Activated T-helper 17 cell treated with anti-CD3 and anti-CD28 coated beads, Interleukin-2, amount 50 U/mL, for 72 hours (primary cell): ENCODE measurements at places on chromosomes 3 and 15. TPM values are rescaled to one million over a fixed set of nuclear protein-coding genes. Genes with fewer than 3 reads are reported as not detected.

GRCh38 chr3:61181874-61182273 is 69.4 kb downstream of the FHIT start:
- peak; percentile 87 for ATAC-seq

DNA sequence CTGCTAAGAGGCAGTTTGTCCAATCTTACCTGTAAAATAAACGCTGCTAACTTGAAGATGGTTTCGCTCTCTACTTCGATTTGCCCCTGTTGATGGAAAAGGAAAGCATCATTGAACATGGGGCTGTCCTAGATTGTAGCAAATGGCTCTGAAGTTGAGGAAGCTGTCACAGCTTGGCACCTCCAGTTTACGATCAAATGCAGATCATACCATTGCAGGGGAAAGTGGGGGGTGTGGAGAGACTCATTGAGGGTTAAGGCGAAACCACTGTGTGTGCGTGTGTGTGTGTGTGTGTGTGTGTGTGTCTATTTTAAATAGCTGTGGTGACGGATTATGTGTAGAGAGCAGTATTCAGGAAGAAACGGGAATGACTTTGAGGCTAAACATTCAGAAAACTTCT is 127.6 kb upstream of the LMOD3 start:
- peak; percentile 81 for ATAC-seq

HHATL gene
- total RNA-seq: not detected

DNA sequence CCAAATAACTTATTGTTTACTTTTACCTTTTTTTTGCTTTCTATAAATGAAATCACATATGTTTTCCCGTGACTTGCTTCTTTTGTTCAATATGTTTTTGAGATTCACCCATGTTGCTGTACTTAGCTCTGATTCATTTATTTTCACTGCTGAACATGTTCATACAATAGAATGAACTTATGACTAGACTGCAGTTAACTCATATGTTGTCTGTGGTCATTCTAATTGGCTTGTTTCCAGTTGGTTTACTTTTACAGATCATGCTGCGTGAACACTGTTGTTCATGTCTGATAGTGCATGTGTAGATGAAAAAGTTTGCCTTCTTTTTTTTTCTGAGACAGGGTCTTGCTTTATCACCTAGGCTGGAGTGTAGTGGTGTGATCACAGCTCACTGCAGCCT is 31.6 kb upstream of the SV2B start:
- ATAC-seq: no peak

CADPS gene
- total RNA-seq: not detected

TNNC1 gene
- total RNA-seq: 2.0 TPM

DNA sequence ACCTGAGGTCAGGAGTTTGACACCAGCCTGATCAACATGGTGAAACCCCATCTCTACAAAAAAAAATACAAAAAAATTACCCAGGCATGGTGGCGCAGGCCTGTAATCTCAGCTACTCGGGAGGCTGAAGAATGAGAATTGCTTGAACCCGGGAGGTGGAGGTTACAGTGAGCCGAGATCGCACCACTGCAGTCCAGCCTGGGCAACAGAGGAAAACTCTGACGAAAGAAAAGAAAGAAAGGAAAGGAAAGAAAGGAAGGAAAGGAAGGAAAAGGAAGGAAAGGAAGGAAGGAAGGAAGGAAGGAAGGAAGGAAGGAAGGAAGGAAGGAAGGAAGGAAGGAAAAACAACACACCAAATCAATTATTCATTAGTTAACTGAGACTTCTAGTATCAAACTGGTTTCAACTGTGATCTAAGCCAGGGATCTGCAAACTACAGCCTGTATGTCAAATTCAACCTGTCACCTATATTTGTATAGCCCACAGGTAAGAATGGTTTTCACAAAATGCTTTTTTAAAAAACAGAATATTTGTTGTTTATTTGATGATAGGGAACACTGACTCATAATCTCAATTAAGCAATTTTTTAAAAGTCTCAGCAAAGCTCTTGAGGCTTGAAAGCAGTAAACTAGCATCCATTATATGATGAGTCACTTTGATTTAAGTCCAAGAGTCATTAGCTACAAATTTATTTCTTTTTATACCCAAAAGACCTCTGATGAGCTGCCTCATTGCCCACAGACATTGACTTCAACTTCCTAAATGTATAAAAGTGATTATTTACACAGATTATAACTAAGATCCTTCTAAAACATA is 127.6 kb downstream of the TBL1XR1 start:
- ATAC-seq: no peak

DNA sequence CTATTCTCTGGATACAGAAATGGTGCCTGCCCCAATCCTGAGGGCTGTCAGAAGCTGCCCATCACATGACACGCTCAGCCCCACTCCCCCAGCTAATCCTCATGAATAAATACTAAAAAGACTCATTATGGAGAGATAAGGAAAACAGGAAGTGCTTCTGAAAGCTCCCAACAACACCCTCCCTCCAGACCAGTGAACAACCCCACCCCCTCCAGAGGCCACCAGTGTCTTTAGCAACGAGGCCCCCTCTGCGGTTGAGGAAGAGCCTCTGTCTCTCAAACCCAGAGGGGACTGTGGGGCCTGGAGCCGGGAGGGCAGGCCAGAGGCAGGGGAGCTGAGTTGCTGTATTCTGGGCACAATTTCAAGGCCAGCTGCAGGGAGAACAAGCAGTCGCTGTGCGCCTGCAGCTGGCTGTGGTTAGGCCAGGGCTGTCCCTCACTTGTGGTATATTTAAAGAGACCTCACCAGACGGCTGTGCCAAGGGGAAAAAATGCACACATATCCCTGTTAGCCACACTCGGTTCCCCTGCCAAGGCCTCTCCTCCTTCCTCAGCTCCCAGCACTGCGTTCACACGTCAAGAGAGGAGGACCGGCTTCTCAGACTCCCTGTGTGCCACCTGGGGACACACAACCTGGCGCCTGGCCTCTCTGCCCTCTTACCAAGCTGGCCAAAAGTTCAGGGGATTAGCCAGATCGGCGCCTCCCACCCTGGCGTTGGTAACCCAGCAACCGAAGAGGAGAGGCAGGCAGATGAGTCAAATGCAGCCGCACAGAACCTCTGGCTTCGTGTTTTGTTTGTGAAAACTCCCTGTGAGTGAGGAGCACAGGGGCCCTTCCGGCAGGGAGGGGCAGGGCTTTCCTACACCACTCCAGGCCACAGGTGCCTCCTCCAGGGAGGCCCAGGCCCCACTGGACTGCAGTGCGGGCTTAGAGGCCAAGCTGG is 101.2 kb upstream of the ETV5 start:
- ATAC-seq: no peak

GRCh38 chr15:33980159-33980558 is 11.9 kb downstream of the CHRM5 start:
- no peak for ATAC-seq
